ENCODE measurements at places on chromosomes 11 and 22.

DNA sequence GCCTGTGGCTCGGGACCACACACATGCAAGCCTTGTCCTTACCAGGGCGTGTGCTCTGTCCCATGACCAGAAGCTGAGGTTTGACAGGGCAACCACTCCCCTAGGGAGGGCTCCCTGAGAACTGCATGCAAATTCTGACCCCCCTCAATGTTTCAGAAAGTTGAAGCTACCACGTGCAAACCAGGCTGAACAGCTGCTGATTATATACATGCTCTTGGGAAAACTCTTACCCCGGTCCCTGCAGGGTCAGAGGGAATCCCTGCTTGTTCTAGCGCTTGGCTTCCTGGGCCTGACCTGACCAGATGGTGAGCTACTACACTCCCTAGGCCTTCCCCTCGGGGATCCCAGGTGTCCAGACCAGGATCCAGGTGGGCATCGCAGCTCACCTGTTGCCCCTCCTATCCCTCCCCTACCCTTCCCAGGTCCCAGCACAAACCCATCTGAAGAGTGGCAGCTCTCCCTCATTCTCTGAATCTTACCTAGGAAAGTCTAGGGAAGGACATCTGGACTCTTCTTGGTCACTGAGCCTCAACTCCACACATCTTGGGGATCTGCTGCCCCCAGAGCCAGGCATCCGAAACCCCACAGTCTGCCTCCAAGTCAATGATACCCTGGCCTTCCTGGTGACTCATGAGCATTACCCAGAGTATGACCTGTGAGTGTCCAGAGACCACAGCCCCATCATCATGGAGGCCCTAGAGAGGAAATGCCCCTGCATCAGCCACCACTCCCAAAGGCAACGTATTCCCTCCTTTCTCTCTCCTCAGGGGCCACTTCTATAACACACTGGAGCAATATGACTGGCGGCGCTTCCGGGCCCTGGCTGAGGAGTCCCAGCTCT lies 61.5 kb downstream of the BTG4 start:
- no peak for DNase-seq

- no peak for DNase-seq
These were observed 7.6 kb downstream of the TP53I11 start for GRCh38 chr11:44943118-44943517.

DNA sequence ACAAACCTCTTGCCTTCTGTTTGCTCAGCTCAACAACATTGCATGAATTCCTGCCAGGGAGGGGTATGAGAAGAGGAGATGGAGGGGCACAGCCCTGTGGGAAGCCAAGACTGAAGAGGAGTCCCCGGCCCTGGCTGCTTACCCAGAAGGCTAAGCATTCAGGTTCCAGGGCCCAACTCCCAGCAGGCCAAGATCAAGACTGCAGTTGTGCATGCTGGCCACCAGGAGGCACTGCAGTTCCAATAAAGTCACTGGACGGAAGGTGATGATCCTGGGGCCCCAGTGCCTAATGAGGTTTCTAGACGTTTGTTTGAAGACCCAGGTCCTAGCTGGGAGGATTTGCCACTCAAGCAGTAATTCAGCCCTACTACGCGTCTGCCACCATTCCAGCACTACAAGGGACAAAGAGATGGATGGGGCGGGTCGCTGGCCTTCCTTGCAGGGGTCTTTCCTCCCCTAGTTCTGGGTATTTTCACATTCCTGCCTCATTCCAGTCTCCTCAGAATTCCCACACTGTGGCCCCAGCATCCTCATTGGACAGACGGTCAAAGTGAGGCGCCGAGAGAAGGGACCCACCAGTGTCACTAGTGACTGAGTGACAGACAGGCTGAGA lies 23.6 kb downstream of the ALX4 start:
- DNase-seq = peak; percentile 48

DNA sequence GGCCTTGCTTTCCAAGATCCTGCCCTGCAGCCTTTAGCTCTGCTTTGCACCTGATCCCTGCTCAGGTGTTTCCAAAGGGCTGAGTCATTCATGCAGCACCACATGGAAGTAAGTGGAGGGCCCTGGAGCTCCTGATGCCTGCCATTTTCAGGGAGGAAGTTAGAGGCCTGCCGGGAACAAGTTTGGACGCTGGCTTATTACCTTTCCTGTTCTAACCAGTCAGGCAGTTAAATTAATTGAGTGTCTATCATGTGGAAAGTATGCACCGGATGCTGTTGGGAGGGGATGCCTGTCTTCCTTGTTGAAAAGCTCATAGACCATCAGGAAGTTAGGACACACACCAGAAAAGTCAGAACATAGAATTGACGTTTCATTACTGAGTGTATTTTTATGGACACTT lies 73.7 kb upstream of the PLET1 start:
- no peak for DNase-seq

DNA sequence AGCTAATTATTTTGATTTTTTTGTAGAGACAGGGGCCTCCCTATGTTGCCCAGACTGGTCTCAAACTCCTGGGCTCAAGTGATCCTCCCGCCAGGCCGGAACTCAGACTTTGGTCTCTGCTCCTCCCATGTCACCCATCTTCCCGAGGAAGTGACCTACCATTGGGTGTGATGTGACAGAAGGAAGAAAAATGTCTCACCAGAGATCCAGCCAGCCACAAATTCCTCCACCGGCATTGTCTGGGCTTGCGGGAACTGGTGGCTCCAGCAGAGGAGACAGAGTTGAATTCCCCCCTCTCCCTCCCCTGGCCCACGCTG lies 772 bp downstream of the SLC25A45 start:
- DNase-seq = peak; percentile 75

DNA sequence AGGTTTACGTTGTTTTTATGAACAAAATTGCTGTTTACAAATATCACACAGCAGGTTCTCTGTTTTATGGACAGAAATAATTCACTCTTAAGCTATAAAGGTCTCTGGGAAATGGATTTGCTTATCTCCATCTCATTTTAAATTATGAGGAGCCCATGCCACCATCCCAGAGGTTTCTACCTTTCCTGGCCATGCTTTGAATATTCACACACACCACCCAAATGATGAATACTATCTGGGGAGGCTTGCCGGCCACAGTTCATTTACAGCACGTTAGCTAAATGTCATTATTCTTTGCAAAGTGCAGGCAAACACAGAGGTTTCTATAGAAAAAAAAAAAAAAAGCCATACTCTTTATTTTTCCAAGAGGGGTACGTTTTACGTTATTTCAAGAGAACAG lies 1446.7 kb downstream of the FAM181B start:
- no peak for DNase-seq

GRCh38 chr11:62324731-62325556 lies 12.3 kb upstream of the ASRGL1 start:
- peak; percentile 25 for DNase-seq

- DNase-seq = no peak
These were observed 83.3 kb downstream of the MYEOV start for GRCh38 chr11:69377029-69377952.

DNA sequence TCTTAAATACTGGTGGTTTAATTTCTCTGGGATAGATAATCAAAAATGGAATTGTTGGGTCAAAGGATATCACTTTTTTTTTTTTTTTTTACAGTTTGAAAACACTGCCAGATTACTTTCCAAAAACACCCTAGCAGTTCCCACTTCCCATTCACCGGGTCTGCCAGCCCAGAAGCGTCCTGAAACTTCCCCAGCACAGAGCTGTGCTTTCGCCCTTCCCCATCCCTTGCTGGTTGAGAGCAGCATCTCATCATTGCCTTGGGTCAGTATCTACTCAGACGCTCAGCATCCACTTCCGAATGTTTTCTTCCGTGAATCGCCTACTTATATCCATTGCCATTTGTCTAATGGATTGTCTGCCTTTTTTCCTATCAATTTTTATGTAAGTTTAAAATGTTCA lies 5.5 kb downstream of the CERK start:
- no peak for DNase-seq

DNA sequence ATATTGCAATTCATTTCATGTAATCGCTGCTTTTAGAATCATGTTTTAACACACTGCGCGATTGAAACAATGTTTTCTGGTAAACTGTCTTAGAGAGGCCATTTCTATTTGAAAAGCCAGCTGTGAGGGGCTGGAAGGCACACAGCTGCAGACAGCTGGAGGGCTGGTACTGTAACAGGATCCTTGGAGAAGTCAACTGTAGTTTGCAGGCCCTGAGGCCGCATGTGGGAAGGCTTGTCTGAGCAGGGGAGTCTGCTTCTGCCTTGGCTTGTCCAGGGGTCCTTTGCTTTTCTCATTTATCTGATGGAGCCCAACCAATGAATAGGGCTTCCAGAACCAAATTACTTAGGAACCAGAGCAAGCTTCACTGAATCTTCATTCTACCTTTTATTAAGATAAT lies 313.5 kb downstream of the BLID start:
- no peak for DNase-seq

DNA sequence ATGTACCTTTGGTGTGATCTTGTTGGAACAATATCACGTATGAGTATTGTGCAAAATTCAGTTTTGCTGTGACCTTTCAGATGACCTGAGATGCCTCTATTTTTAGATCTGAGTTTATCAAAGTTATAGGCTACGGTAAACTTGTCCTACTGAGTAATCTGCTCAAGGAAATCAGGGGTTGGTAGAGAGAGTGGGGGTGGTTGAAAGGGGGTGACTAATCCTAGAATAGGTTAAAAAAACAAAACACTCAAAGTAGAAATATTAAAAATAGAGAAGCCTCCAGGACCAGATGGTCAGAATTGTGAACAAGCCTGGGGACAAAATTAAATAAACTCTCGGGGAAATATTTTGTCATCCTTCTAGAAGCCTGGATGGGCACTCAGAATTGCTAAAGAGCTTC lies 59.9 kb upstream of the C11orf87 start:
- DNase-seq = no peak

GRCh38 chr11:93907901-93908300 lies 57.5 kb upstream of the VSTM5 start:
- peak; percentile 8 for DNase-seq

DNA sequence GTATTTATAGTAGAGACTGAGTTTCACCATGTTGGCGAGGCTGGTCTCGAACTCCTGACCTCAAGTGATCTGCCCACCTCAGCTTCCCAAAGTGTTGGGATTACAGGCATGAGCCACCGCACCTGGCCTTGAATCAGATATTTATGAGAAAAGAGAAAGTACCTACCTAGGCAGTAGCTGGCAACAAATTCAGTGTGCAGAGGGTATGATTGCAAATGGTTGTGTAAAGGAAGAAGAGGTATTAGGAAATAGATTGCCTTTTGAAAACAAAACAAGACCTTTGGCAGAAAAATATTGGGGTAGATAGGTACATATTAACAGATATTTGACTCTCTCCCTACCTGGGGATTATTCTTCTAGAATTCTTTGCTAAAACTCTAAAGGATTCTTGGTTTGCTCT lies 38.5 kb upstream of the LIN7C start:
- DNase-seq = no peak

- DNase-seq = peak; percentile 77
These were observed 121.3 kb downstream of the APOL5 start for GRCh38 chr22:35838855-35839576.

- DNase-seq = peak; percentile 16
These were observed at the start of gene P2RY2 for GRCh38 chr11:73218106-73218829. Gene P2RY2 (plus strand): TSS chr11:73218281. CDS start chr11:73234160, 15,879 bp downstream.

DNA sequence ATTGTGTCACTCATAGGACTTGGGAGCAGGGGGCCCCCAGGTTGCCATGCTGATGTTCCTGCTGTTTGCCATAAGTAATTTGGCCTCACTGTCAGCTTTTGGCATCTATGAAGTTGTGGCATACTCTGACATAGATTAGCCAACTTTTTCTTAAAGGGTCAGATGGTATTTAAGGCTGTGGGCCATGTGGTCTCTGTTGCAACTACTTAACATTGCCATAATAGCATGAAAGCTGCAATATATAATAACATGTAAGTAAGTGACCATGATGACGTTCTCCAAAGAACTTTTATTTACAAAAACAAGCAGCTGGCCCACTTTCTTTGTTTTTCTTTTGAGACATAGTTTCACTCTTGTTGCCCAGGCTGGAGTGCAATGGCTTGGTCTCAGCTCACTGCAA lies 2.2 kb upstream of the TMEM216 start:
- peak; percentile 14 for DNase-seq

DNA sequence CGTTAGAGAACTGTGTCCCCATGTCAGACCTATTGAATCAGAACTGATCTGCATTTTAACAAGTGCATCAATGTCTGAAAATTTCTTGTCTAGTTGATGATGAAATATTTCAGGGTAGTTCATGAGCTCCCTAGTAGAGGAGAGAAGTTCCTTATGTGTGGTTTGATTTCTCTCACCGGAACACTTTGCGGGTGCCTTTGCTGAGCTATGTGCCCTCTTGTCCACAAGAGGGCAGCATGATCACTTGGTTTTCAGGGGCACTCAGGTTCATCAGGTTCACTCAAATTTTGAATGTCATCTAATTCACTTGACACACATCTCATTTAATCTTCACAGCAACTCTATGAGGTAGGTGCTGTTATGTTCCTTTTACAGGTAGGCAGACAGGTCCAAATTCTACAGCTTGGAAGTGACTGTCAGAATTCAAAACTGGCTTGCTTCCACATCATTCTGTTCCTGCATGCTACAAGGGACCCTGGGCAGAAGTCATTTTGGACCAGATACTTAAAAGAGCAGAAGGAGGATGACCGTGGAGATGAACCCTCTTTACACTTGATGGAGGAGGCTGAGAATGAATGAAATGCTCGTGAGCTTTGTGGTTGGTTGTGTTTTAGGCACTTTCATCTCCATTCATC lies 55.6 kb downstream of the P4HA3 start:
- DNase-seq = peak; percentile 61

GRCh38 chr11:69700278-69701140 lies 3.3 kb downstream of the FGF19 start:
- peak; percentile 39 for DNase-seq

GRCh38 chr11:41579546-41579945 lies 120.1 kb upstream of the LRRC4C start:
- DNase-seq = no peak

DNA sequence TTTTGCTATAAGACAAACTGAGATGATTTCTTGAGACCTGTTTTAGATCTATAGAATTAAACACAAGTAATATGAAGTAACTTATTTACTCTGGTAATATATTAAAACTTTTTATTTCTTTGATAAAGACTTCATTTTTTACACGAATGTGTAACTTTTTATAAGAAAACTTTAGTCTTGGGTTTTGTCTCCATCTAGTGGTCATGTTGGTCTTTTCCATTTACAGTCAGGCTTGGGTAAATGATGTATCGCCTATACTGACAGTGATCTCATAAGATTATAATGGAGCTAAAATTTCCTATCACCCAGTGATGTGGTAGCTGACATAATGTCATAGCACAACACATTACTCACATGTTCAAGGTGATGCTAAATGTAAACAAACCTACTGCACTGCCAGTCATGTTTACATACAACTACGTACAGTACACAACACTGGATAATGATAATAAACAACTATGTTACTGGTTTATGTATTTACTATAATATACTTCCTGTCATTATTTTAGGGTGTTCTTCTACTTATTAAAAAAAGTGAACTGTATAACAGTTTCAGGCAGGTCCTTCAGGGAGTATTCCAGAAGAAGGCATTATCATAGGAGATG lies 7.5 kb upstream of the C11orf97 start:
- DNase-seq = peak; percentile 59

Data from AG10803 (cell line).